ENCODE measurements at places on chromosomes 11 and 22. TPM values are rescaled to one million over a fixed set of nuclear protein-coding genes. Genes with fewer than 3 reads are reported as not detected.

SYTL2 gene
- total RNA-seq: 10.2 TPM

APOBEC3H gene
- total RNA-seq: not detected

C22orf42 gene
- total RNA-seq: not detected

DNA sequence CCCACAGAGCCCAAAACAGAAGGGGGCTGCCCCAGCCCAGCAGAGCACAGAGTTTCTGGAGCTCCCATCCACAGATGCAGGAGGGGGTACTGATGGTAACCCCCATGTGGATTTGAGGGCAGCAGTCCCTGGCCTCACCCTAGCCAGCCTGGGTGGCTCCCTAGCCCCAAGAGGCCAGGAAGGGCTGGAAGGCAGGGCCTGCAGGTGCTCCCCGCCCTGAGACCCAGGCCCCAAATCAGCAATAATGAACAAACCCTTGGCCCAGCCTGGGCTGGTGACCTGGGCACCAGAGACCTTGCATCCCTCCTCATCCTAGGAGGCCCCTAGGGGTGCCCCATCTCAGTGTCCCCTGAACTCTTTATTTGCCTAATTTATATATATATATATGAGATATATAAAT, 61.6 kb downstream of the MORC2 start:
- no peak for DNase-seq

DNA sequence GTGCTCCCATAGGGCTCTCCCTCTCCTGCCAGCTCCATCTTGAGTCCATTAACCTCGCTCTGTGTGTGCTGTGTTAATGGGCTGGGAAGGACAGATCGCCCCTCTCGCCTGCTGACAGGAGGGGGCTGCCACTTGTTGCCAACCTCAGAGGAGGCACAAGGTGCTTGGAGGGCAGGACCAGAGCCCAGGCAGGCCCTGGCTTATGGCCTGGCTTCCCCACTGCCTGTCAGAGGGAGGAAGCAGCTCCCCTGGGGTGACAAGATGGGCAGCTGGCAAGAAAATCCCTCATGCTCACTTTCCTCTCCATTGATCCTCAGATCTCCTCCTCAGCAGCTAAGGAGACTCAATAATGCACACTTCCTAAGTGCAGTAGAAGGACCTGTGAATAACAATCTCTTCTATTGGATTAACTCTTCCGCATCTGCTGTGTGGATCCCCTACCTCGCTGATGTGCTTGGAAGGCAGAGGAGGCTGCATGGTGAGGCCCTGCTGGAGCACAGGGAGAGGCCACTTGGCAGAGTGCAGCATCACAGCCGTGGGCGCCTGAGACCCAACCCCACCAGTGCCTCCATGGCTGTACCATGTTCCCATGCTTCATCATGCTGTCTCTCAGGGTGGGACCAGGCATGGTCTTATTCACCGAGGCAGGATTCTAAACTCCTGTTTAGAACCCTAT, 70.3 kb downstream of the TRIM29 start:
- no peak for DNase-seq

GRCh38 chr22:40326905-40327735, 19.2 kb upstream of the ADSL start:
- DNase-seq: no peak

MUC5AC gene
- not detected for total RNA-seq

- DNase-seq: no peak
Measured at GRCh38 chr11:33399421-33399820, 142.2 kb downstream of the HIPK3 start.

RCE1 gene
- 20.6 TPM for total RNA-seq

DNA sequence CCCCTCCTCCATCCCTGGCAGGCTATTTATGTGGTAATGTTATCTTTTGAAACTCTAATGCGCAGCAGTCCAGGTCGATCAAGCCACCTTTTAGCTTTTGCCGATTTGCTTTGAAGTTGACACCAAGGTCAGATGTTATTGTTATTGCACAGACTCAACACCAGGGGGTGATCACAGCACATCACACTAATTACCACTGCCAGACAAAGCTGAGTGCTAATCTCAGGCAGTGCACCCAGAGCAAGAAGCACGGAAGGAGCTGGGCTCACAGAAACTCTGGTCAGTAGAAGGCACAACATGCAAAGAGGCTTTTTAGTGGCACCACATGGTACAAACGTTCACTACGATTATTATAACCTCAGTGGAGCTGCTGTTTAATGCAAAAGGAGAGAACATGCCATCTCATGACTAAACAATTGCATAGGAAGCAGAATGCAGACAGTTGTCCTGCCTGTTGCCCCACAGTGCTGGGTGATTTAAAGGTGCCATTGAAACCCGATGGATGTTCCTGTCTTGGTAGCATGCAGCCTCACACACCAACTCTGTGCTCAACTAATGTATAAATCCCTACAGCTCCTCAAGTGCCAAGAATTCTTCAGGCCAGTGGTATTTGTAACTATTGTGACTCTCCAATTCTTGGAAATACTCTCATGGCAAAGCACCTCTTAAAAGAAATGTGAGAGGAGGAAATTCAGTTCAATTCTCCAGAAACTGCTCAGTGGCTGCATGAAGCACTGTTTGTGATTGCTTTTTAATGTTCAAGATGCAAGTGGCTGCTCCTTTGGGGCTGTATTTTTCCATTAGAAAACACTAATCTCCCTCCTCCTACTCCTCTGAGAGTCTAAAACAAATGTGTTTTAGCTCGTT, 353.9 kb upstream of the DDI1 start:
- DNase-seq: peak; percentile 61

C11orf86 gene
- not detected for total RNA-seq

DNA sequence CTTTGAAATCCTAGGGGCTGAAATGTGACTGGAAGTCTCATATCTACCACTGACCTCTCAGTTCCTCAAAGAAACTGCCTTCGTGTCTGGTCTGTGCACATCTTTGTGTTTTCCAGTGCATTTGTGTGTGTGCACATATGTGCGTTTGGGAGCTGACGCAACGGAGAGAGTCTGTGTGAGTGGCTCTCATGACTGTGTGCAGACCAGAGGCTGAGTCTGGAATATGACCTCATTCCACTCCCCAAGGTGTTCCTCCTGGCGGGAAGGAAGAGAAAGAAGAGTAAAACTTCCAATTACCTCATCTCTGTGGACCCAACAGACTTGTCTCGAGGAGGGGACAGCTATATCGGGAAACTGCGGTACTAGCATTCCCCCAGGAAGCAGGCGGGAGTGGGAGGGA, 16.5 kb downstream of the TUB start:
- DNase-seq: no peak

DNA sequence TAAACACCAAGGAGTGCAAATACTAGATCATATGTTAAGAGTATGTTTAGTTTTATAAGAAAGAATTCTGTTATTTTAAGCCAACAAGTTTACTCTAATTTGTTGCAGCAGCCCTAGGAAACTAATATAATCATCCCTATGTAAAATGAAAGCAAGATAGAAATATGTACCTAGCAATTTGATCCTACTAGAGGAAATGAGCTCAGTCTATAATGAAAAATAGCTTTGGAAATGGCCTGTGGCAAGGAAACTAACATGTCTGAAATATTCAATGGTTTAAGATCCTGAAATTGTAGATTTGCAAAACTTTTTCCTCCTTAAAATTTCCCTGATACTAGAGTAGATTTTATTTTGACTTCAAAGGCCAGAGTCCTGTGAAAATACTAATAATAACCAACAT, 112.7 kb upstream of the SLC5A12 start:
- DNase-seq: no peak

DNA sequence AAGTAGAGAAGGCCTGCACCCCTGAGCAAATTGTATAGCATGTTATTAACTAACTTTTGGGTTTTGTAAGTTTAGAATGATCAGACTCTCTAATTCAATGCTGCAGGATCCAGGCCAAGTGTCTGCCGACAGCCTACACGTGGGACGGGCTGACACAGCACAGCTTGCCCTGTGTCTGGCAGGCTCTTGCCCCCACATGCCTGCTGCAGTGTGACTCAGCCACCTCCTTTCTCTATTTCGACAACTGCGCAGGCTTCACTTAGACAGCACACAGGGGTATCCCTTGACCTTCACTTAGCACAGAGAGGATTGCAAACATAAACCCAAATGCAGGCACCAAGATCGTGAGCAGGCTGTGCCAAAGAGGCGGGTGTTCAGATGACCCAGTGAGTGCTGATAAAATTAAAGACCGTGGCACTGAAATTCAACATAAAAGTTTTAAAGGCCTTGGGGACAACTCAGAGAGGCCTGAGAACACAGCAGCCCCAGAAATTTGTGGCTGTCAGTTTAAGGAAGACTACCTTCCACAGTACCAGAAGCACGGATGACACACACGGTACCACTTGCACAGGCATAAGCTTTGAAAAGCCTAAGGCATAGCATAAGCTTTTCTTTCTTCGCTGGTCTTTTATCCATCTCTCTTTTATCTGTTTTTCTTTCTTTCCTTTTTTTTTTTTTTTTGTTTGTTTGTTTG, 37.8 kb downstream of the SCN3B start:
- peak; percentile 71 for DNase-seq

BTBD18 gene
- total RNA-seq: not detected

DNA sequence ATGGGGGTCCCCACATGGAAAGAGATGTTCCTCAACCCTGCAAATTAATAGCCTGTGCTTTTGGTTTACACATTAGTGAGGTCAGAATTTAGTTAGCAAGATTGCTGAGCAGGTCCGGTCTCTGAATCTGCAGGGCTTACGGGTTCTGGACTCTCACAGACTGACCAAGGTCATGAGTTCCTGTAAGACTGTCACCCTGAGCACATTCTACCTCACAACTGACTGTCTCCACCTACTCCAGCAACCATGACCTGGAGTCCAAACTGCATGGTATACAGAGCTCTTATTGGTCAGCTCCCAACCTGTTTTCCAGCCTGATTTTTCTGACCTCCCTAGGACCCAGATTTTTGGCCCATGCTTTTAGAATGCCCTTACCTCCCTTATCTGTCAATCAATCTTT, 28.2 kb downstream of the DKK3 start:
- DNase-seq: no peak

ANO5 gene
- total RNA-seq: 1.6 TPM

HBG1 gene
- total RNA-seq: 3.7 TPM

GRCh38 chr11:122633219-122633829, 22.2 kb upstream of the UBASH3B start:
- DNase-seq: no peak

DNA sequence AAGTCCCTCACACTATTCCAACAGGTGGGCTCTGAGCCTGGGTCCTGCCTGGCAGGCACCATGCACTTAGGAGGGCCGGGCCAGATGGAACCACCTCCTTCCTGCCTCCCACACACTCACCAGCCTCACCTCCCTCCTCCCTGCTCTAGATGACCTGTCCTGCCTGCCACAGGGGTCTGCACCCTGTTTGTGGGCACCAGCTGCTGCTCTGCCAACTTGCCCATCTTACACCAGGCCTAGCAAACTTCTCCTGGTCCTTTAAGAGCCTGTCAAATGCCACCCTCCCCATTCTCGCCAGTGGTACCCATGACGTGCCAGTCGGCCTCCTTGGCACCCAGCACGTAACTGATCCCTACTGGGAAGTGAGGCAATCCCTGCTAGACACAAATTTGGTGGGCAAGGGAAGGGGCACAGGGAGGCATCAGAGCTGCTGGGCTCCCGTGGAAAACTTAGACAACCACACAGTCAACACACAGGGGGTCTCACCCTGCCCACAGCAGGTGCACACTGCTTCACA, 3.1 kb downstream of the MOB2 start:
- no peak for DNase-seq

DNA sequence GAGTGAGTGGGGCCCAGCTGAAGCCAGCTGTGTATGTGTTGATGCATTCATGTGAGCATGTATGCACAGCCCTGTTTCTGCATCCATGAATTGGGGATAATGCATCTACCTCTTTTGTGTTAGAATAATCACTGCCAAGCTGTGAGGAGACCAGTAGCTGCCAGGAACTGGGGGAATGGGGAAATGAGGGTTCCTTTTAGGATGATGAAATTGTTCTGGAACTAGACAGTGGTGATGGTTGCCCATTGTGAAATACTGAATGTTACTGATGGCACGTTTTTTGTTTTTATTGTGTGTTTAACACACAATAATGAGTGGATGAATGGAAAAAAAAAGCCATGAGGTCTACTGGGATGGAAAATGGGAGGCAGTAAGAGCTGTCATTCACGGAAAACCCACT, 45.3 kb upstream of the WNT11 start:
- no peak for DNase-seq

- peak; percentile 43 for DNase-seq
Measured at GRCh38 chr11:4181782-4182721, 87.5 kb downstream of the RRM1 start.

DNA sequence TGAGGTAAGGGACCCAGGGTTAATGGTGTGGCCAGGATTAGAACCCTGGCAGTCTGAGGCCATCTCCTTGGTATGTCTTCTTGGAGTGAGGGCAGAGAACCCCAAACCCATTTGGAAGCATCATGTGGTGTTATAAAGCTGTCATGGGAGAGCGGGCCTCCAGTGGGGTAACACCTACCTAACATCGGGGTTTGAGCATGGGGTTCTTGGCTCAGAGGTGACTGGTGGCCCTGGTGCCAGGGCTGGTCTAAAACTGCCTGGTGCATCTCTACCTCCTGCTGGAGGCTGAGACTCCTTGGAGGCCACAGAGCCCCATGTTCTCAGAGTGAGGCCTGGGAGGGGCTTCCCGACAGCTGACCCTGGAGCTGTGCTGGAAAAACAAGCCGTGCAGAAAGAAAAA, 4.5 kb downstream of the PRDM11 start:
- no peak for DNase-seq

MOGAT2 gene
- total RNA-seq: not detected

GRCh38 chr11:93493252-93493897, 49.8 kb downstream of the SMCO4 start:
- no peak for DNase-seq

GAL gene
- not detected for total RNA-seq

DNA sequence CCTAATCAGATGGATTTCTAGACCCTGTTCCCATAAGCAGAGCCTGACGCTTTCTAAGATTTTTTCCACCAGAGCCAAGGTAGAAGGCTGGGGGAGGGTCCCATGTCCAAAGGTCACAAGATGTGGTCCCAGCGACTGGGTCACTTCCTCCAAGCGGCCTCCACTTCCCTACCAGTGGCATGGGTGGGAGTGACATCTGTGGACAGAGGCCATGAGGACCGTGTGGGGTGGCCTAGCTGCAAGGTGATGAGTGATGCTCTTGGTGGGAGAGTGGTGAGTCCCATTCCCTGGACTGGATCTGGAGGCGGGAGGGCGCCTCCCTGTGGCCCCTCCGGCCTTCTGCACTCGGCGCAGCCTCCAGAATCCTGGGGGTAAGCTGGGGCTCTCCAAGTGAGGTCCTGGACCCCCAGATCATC, 32.4 kb upstream of the PRR5 start:
- no peak for DNase-seq

DNA sequence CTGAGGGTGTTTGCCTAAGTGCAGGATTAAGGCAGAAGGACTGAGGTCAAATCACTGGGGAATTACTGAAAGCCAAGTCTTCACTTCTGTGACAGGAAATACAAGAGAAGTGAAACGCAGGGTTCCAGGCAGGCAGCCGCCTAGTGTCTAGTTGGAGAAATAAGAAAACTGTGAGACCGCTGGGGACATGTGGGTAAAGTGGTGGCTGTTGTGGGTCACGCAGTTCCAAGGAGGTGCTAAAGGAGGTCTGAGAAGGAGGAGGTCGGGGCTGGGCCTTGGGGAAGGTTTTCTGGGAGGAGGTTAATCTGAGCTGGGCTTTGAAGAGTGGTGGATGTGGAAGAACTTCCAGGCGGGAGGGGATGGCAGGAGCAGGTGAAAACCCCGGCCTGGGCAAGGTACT, 11.2 kb downstream of the MCM5 start:
- no peak for DNase-seq

TSPAN32 gene
- 1.8 TPM for total RNA-seq

- no peak for DNase-seq
Measured at GRCh38 chr11:88340366-88340935, 2.9 kb upstream of the CTSC start.

KCNJ11 gene
- total RNA-seq: not detected

ANKK1 gene
- total RNA-seq: 2.4 TPM
